ENCODE measurements at places on chromosomes 1 and 21.
A peak's percentile ranks its signal among the peaks of the same experiment; 100 is the strongest.

DNA sequence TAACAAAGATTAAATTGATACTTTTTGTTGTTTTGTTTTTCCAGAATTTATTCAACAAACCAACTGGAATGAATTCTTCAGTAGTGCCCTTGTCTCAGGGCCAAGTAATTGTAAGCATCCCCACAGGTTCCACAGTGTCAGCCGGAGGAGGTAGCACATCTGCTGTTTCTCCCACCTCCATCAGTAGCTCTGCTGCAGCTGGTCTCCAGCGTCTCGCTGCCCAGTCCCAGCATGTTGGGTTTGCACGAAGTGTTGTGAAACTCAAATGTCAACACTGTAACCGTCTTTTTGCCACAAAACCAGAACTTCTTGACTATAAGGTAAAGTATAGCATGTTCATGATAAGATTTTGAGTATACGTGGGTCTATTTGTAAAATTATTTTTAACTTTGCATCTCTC is 118.5 kb downstream of the ZMYM4 start:
- no peak for DNase-seq

DNA sequence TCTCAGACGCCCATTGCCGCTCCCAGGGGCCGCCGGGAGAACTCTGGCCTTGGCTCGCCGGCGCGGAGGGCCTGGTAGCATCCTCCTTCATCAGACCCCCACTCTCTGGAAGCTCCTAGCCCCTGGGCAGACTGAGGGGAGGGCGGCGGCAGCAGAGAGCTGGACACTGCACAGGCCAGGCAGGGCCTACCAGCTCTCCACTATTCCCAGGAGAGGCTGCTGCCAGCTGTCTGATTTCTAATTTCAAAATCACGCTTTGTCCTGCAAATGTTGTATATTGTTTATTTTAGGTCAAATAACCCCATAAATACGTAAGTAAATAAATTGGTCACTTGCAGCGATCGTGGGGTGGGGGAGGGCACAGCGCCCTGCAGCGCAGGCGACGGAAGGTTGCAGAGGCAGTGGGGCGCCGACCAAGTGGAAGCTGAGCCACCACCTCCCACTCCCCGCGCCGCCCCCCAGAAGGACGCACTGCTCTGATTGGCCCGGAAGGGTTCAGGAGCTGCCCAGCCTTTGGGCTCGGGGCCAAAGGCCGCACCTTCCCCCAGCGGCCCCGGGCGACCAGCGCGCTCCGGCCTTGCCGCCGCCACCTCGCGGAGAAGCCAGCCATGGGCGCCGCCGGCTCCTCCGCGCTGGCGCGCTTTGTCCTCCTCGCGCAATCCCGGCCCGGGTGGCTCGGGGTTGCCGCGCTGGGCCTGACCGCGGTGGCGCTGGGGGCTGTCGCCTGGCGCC is at the start of gene MTARC1:
TSS of gene MTARC1 (plus strand) at position 577 of the 732 bp plus-strand sequence. CDS start at position 609, 32 bp downstream.
- peak; percentile 59 for DNase-seq

DNA sequence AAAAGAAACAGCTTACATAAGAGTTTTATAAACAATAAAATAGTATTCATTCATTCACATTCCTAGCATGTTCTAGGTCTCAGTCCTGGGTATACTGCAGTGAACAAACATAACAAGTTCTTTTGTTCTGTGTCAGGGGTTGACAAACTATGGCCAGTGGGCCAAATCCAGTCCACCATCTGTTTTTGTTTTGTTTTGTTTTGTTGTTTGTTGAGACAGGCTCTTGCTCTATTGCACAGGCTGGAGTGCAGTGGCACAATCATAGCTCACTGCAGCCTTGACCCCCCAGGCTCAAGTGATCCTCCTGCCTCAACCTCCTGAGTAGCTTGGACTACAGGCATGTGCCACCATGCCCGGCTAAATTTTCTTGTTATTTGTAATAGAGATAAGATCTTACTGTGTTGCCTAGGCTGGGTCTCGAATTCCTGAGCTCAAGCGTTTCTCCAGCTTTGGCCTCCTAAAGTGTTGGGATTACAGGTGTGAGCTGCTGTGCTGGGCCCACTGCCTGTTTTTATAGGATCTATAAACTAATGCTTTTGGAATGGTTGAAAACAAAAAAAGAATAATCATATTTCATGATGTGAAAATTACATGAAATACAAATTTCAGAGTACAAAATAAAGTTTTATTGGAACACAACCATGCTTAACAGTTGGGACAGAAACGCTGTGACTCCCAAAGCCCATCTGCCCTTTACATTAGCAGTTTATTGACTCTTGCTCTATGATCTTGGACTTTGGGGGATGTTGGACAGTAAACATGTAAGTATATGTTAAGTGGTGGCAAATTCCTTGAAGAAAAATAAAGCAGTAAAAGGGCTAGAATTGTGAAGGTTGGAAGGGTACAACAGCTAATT is 17.9 kb downstream of the CAPZA1 start:
- no peak for DNase-seq

DNA sequence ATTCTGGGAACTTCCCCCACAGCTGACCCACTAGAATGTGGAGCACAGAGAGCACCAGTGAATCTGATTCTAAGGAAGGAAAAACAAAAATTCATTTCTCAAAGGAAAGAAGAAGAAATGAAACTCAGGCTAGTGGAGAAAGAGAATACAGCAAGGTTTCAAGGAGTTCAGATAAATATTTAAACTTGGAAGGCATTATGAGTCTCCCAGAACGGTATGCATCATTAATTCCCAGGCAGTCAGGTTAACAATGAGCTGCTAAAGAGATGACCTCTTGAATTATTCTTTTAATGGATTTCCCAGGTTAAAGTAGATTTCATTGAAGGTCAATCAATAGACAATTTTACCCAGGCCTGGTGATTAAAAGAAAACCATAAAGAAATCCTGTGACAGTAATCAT is 103.6 kb upstream of the KAZN start:
- DNase-seq = no peak

DNA sequence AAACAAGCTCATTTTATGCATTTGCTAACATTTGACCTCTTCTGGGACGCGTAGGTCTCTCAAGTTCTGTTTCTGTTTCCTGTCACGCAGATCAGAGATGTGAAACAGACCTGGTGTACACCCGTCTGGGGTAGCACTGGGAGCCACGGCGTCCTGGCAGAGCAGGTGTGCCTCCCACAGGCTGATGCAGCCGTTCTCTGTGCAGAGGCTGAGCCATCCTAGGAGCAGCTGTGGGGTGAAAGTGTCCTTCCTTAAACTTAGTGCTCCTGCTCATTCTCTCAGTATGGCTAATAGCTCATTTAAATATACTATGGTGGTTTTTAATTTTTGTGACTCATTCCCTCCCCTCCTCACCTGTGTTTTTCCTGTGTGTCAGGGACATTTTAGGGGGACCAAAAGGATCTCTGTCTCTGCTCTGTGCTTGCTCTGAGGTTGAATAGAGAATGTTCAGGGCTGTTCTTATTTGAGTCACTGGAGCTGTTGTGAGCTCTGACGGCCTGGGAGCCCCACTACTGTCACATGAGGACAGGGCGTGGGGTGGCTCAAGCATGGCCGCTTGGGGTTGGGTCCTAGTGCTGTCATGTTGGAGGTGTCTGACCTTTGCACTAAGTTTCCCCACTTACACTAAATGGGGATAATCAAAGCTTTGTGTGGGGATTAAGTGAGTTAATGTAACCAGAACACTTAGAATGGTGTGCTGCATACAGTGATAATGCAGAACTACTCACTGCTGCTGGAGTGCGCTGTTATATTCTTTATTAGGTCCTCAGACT is 43.0 kb downstream of the GALNT2 start:
- no peak for DNase-seq

DNA sequence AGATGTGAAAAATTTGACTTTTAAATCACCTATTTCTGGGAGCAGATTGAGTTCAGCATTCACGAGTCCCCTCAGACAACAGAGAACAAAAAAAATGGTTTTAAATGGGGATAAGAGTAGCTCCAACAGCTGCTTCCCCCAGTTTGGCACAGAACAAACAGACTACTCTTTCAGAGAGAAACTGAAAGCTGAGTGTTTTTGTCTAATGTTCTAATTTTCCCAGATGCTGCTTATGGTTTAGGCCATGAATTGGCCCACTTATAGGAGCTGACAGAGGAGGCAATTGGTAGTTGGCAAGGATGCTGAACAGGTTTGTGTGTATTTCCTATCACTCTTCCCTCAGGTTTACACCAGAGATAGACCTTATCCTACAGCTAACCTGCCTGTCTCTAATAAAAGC is 1637.4 kb upstream of the PRMT6 start:
- no peak for DNase-seq

DNA sequence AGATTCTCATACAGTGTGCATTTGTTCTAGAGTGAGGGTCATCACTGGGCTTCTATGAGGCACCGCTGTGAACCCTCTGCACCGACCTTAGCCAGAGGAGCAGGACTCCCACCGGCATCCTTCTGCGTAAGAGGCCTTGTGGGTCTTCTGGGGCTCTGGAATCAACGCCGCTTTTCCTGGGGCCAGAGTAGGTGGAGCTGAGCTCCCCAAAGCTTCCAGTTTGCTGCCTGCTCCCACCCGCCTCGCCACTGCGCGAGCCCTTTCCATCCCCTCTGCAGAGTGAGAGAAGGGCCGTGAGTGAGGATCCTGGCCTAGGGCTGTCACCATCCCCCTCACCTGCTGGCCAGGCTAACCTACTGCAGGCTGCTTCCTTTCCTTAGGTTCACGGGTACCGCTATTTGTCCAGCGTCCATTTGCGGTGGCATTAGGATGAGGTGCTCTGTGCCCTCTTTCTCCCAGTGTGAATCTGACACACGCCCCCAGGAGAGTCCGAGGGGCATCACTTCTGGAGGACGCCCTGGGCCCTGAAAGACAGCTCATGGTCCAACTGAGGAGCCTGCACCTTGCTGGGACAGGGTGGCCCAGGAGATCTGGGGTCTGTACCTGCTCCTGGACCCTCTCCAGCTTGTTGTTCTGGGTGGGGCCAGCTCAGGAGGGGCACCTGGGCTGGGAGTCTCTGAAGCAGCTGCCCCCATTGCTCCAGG is 36.2 kb downstream of the UMODL1 start:
- no peak for DNase-seq

GRCh38 chr1:198641501-198641900 is 2.7 kb downstream of the PTPRC start:
- DNase-seq = peak; percentile 64

DNA sequence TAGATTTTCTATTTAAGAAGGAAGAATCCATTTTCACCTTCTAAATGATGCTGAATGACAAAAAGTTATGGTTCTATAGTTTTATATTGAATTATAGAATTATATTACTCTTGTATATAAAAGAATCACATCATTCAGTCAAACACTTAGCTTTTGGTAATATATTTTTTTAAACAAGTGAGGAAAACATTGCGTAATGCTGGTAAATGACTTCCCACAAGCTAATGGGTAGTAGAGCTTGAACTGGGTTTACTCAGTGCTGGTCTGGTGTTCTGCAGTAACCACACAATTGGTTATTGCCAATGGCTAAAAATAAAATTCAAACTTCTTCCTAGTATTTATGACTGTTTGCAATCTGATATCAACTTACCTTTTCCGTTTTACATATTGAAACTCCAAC is 10.6 kb upstream of the GIPC2 start:
- no peak for DNase-seq

DNA sequence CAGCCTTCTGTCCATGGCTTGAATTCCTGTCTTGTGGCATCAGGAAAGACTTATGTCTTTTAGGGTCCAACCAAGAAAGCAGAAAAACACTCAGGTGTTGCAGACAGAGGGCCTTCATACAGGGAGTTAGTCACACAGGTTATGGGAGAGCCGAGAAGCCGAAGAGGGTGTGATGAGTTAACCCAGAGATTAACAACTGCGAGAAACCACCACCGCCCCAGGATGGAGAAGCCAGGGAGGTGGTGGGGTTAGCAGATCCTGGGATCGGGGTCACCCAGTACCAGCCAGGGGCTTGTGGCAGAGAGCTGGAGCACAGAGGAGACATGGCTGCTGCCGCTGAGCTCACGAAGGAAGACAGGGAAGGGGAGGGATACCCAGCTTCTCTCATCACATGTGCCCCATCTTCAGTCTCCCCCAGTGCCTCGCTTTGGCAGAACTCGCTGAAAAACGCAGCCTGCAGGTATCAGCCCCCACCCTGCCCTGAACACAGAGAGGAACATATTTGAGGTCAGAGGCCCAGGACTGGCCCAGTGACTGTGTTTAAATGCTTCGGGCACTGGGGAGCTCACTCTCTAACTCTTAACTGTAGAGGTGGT is 58.7 kb downstream of the RUNX3 start:
- no peak for DNase-seq

DNA sequence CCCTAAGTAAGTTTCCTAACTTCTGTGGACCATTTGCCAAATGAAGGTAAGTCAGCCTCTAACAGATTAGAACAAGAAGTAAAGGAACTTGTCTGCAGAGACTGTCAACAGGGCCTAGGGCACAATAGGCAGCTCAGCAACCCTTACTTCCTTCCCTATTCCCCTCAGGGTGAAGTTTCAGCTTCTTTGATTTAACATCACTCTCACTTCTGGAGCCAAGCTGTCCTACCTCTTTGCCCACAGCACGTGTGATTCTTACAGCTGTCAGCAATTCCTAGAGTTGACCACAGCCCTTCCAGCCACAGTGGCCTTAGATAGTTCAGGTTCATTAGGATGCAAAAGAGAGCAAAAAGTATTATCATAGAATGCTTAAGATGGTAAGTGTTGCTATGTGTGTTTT is 7.6 kb upstream of the EIF4G3 start:
- peak; percentile 44 for DNase-seq

- DNase-seq = no peak
Measured at GRCh38 chr1:244896550-244896949, 32.2 kb upstream of the HNRNPU start.

GRCh38 chr1:89931964-89932363 is 62.9 kb upstream of the ZNF326 start:
- no peak for DNase-seq

GRCh38 chr1:66434096-66434495 is 99.9 kb upstream of the SGIP1 start:
- no peak for DNase-seq

DNA sequence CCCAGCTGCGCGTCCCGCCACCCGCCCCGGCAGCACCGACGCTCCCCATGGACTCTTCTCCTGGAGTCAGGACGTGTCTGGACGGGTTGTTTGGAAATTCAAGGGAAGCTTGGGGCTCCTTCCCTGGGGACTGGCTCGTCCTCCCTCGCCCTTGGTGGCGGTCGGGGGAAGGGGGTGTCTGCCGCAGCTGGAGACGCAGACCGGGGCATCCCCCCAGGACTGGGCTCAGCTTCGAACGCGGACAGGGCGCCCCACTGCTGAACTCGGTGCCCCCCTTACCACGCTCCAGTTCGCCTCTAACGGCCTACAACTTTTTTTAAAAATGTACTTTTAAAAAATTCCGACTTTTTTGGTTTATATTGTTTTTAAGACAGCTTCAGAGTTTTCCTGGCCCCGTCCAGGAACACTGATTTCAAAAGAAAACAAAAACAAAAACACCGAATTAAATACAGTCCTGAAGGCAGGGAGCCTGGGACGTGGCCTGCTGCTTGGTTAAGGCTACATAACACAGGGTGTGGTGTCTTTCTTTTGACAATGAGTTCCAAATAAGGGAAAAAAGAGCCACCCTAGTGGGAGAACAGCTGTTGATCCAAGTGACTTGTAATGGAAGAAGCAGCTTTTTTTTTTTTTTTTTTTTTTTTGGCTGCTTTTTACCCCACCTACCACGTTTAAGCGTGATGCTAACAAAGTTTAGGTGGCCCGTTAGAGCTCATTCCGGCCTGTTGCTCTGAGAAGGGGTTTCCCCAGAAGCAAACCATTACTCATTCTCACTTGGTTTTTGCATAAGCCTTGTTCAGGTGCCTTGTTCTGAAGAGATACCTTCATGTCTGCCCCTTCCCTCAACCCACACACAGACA is 862 bp upstream of the DIPK1A start:
- peak; percentile 32 for DNase-seq

All from inflammatory macrophage treated with lipopolysaccharide for 1 hour (primary cell).